Stimulated activated CD8-positive, alpha-beta memory T cell treated with anti-CD3 and anti-CD28 coated beads, Interleukin-7, amount 100 ng/mL, for 1 hour (primary cell): ENCODE measurements at places on chromosomes 6 and 20.

DNA sequence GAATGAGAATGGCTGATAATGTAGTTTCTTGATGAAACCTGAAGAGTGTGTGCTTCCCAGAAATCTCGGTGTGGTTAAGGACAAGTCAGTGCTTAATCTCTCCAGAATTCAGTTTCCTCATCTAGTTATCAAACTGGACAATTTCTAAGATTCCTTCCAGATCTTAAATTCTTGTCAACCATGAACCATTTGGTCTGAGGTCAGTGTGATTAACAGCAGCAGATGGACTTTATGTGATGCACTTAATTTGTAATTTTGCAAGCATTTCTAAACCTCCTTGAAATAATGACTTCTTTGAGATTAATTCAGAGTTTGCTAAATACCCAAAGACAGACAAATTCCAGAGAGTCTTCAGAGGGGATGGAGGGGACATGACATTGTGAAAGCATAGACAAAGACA lies 160.3 kb downstream of the KIF16B start:
- DNase-seq = no peak

- DNase-seq = no peak
Observed at GRCh38 chr6:152499931-152500330, 137.2 kb downstream of the SYNE1 start.

- DNase-seq = no peak
Observed at GRCh38 chr6:74000666-74001490, 304.9 kb downstream of the CD109 start.

GRCh38 chr6:33252759-33253158 lies 18.9 kb downstream of the VPS52 start:
- no peak for DNase-seq

GRCh38 chr6:107228754-107229153 lies 113.4 kb upstream of the BEND3 start:
- DNase-seq = no peak
